H7 (cell line): ENCODE measurements at places on chromosomes 16 and 17.

DNA sequence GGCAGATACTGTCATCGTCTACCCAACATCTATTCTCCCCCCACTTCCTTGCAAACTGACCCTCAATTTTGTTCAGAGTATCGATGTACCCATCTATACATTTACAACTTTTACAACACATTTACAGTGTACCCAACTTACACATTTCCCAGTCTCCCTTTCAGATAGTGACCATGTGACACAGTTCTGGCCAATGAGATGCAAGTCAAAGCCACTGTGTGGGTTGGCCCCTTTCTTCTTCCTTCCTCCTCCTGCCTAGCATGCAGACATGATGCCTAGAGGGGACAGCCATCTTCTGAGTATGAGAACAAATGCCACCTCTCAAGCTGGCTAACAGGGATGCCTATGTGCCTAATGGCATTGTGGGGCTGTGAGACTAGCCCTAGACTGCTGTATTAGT lies 11.3 kb upstream of the NFAT5 start:
- DNase-seq, result no peak

DNA sequence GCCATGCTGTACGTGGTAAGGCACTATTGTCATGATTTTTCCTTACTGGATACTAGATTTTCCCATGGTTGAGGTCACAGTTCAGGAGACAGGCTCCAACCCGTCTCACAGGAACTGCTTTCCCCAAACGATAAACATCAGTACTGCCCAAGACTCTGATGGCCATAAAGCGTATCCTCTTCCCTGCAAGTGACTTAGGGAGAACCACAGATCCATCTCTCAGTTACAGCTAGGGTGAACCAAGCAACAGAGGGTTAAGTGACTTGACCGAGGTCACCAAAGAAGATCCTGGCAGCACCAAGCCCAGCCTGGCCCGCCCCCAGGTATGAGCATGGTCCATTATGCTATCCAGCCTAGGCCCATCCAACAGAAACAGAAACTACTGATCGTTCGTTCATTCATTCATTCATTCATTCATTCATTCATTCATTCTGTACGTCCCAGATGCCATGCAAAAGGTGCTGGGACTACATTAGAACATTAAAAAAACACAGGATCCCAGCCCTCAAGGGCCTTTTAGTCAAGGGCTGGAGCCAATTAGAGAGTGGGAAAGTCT lies 31.0 kb downstream of the MYH11 start:
- DNase-seq, result no peak

DNA sequence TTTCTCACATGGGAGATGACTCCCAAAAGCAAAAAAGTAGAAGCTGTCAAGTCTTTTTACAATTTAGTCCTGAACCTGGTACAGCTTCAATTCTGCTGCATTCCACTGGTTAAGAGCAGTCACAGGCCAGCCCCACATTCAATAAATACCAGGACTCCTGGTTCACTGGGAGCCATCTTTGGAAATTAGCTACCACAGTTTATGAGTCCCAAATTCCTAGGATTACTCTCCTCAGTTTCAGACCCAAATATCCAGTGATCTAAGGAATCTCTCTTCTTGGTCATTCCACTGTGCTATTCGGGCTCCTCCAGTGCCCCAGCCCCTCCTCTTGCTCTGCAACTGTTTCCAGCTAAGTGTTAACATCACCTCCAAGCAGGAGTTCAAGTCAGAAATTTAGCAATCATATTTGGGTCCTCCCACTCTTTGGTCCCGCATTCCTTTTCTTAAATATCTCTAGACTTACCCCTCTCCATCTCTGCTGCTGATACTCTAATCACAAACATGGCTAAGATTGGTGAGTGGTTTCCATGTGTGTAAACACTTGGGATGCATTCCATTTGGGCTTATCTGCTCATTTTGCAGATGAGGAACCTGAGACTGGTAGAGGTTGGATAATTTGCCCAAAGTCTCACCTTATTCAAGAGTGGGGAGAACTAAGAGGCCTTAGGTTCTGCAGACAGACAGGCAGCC lies 9.6 kb upstream of the WIPF2 start:
- DNase-seq, result no peak

- DNase-seq, result peak; percentile 42
Observed at GRCh38 chr17:75645889-75646637, 12.8 kb downstream of the SMIM5 start.

- DNase-seq, result peak; percentile 39
Observed at GRCh38 chr17:80106176-80106575, 4.8 kb downstream of the GAA start.

GRCh38 chr16:66918803-66919568 lies at the start of gene CDH16:
Gene CDH16, minus strand, starts transcription at chr16:66918885. Its CDS starts 820 bp downstream, at chr16:66918065.
- no peak for DNase-seq

- no peak for DNase-seq
Observed at GRCh38 chr16:69513180-69513966, 52.4 kb upstream of the NFAT5 start.

- no peak for DNase-seq
Observed at GRCh38 chr16:9270424-9270823, 179.0 kb downstream of the HAPSTR1 start.

DNA sequence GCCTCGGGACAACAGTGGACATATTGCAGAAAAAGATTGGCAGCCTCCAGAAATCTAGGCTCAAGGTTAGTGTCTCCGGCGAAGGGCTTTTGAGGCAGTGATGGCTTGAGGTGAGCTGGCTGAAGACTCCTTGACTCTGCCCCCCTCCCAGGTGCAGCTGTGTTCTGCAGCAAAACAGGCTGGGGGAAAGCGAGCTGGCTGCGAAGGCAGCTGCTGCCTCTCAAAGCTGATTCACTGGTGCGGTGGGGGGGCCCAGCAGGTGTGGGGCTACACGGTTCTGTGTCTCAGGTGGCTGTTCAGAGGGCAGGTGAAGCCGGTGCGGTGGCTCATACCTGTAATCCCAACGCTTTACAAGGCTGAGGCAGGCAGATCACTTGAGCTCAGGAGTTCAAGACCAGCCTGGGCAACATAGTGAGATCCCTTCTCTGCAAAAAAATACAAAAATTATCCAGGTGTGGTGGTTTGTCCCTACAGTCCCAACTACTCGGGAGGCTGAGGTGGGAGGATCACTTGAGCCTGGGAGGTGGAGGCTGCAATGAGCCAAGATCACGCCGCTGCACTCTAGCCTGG lies 22.9 kb downstream of the C16orf96 start:
- peak; percentile 43 for DNase-seq

- no peak for DNase-seq
Observed at GRCh38 chr16:50155925-50156324, 2.8 kb downstream of the TENT4B start.

GRCh38 chr16:64428463-64429113 lies 693.3 kb downstream of the CDH11 start:
- DNase-seq, result no peak

DNA sequence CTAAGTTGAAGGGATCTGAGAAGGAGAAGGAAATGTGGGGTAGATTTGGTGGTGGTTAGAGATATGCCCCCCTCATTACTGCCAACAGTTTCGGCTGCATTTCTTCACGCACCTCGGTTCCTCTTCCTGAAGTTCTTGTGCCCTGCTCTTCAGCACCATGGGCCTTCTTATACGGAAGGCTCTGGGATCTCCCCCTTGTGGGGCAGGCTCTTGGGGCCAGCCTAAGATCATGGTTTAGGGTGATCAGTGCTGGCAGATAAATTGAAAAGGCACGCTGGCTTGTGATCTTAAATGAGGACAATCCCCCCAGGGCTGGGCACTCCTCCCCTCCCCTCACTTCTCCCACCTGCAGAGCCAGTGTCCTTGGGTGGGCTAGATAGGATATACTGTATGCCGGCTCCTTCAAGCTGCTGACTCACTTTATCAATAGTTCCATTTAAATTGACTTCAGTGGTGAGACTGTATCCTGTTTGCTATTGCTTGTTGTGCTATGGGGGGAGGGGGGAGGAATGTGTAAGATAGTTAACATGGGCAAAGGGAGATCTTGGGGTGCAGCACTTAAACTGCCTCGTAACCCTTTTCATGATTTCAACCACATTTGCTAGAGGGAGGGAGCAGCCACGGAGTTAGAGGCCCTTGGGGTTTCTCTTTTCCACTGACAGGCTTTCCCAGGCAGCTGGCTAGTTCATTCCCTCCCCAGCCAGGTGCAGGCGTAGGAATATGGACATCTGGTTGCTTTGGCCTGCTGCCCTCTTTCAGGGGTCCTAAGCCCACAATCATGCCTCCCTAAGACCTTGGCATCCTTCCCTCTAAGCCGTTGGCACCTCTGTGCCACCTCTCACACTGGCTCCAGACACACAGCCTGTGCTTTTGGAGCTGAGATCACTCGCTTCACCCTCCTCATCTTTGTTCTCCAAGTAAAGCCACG lies 28.3 kb downstream of the STH start:
- no peak for DNase-seq

DNA sequence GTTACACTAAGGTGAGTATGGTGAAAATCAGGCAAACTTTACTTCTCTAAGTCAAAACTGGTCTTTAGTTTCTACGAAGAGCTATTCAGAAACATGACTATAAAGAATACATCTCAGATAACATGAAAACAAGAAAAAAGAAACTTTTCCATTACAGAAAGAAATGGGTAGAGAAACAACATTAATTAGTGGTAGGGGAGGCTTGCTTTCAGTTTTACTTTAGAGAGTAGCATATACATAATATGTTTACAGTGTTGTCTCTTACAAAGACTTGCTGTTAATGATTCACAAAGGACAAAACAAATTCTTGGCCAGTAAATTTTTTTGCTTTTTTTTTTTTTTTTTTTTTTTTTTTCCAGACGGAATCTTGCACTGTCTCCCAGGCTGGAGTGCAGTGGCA lies 34.2 kb downstream of the CRLF3 start:
- DNase-seq, result no peak

- DNase-seq, result no peak
Observed at GRCh38 chr16:15772579-15773293, 84.1 kb downstream of the MYH11 start.

DNA sequence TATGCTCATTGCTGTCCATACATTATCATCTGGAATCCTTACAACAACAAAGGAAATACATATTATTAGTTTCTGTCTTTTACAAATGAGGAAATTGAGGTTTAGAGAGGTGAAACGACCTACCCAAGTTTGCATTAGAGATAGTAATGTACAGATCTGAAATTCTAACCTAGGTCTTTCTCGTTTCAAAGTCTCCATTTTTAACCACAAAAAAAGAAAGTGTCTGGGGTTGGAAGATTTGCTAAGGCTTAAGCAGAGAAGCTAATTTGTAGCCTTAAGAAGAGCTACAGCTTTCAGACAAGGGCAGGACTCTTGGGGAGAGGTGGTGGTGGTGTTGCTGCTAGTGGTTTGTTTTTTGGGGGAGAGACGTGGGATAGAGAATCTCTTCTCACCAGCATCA lies 19.2 kb downstream of the CIITA start:
- no peak for DNase-seq

DNA sequence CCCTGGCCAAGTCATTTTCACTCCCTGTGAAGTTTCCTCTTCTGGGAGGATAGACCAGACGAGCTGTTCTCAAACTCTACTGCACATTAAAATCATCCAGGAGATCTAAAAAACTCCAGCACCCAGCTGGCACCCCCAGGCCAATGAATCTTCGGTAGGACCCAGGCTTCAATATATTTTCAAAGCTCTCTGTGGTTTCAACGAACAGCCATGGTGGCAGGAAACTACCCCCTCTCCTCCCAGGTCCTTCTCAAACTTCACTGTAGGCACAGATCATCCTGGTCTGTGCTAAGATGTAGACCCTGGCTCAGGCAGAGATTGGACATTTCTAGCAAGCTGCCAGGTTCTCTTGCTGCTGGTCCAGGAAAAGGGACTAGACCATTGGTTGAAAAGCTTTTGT lies 38.7 kb upstream of the GRIN2A start:
- no peak for DNase-seq

DNA sequence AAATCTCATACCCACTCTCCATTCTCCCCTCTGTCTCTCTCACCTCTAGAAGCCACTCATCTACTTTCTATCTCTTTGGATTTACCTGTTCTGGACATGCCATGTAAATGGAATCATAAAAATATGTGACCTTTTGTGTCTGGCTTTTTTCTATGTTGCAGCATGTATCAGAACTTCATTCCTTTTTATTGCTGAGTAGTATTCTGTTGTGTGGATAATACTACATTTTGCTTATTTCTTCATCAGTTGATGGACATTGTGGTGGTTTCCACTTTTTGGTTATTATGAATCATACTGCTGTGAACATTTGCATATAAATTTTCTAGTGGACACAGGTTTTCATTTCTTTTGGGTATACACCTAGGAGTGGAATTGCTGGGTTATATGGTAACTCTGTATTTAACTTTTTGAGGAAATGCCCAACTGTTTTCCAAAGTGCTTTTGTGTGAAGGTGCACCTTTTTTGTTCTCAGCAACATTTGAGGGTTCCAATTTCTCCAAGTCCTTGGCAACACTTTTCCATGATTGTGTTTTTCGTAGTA lies 18.2 kb downstream of the MRTFB start:
- DNase-seq, result no peak

DNA sequence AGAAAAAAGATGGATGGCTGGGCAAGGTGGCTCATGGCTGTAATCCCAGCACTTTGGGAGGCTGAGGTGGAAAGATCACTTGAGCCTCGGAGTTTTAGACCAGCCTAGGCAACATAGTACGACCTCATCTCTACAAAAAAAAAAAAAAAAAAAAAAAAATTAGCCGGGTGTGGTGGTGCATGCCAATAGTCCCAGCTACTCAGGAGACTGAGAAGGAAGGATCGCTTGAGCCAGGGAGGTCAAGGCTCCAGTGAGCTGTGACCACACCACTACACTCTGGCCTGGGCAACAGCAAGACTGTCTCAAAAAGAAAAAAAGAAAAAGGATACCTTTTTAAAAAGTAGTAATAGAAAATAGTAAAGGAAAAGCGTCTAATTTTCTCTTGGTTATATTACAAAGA lies 20.7 kb downstream of the ZNF652 start:
- no peak for DNase-seq

GRCh38 chr16:77116856-77117255 lies 74.1 kb upstream of the MON1B start:
- DNase-seq, result no peak

- DNase-seq, result peak; percentile 80
Observed at GRCh38 chr17:29390851-29391631, 878 bp downstream of the TAOK1 start.

- DNase-seq, result no peak
Observed at GRCh38 chr17:9098242-9098825, 77.0 kb downstream of the NTN1 start.

DNA sequence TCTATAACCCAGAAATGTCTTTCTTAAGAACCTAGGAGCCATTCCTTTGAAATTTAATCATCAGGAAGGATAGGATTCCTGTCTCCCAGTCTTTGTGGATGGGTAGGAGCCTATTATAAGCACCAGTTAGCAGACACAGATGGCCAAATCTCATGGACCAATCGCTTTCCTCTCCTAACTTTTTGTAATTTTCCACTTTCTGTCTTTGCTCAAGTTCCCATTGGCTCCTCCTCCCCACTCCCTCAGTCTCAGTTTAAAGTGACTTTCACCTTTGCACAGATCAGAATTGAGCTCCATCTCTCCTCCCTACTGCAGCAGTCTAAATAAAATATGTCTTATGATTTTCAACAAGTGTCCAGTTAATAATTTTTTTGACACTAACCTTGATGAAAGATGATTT lies 192.3 kb downstream of the HS3ST3A1 start:
- DNase-seq, result no peak

GRCh38 chr17:50027172-50027880 lies 28.6 kb upstream of the ITGA3 start:
- DNase-seq, result peak; percentile 74
